RPMI7951 (cell line): ENCODE measurements at places on chromosomes 12 and 14. TPM values are rescaled to one million over a fixed set of nuclear protein-coding genes. Genes with fewer than 3 reads are reported as not detected.

DNA sequence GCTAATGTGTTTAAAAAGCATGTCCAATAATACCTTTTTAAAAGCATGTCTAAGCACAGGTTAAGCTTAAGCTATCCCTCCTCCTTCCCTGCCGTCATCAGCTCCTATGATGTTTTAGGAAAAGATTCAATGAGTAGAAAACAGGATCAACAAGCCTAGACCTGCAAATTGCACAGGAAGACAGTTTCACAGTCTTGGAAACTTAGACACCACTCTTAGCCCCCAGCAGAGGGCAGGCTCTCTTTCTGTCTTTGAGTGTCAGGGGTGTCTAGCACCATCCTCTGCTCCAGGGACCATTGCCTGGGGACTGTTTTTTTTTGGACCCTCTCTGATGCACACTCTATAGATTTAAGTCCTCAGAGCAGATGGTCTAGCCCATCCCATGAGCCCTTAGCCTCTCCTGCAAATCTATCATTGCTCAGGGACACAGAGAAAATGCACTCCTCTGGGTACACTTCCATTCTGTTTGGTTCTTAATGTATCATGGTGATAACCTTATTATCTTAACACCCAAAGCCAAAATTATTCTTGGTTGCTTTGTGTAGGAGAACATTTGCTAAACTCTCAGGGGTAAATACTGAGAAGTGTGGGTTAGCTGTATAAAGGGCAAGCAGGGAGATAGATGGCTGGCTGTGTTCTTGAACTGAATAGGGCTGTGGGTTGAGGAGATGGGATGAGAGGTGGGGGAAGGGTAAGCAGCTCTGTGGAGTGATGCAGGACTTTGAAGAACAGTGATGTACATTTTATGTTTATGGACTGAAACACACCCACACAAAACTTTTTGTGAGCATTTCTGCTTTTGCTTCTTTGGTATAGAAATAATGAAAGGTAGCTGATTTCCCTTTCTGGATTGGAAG lies 259.9 kb upstream of the DDHD1 start:
- peak; percentile 19 for DNase-seq

The RASSF8 gene
- 37.5 and 41.7 TPM in 2 replicates for total RNA-seq

The SYNE3 gene
- total RNA-seq: 6.0 and 6.2 TPM in 2 replicates

- DNase-seq: no peak
Measured at GRCh38 chr12:2820432-2820831, 8.0 kb downstream of the ITFG2 start.

The TCL1A gene
- not detected in 2 replicates for total RNA-seq

DNA sequence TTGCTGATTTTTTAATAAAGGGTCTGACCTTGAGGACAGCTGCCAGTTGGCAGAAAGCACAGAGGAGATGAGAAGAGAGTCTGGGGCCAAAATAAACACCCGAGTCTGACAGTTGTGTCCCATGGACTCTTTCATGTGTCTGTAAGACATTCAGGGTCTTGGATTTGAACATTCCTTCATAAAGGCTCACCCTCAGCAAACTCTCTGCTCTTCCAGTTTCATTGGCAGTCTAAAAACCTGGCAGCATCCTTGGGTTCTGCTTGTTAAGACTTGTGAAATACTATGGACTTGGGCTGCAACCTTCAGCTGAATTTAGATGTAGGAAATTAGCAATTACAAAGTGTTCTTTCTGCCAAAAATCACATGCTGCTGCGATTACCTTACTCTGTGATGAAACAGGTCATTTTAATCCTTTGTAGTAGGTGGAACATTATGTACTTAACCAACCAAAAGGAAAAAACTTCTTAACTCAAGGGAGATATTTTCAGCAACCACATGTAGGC lies 32.0 kb upstream of the LMNTD1 start:
- DNase-seq: peak; percentile 15

DNA sequence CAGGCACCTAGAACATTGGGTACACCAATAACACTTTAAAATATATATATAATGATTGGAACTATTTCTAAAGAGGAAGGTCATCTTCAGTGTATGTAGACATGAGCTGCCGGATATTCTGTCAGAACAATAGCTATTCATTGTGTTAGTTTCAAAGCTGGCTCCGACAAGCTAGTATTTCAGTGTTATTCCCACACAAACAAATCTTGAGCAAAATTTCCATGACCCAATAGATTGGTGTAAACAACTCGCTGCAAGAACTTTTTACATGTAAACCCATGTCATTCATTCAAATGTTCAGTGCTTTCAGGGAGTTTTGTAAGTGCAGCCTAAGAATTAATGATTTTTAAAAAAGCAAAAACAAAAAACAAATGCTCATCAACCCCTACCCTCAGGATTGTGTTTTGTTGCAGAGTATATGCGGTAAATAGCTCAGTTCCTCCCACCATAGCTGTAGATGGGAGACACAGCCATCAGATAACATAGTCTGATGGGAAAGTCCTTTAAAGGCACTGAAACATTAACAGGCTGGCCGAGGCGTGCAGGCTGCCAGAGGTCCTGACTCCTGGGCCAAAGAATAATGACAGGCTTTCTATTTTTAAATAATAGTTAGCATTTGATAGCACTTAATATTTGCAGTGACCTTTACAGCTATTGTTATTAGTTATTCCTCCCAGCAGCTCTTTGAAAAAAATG lies 150.3 kb upstream of the ARHGAP5 start:
- no peak for DNase-seq
